ENCODE measurements at places on chromosomes 12 and 14.
A peak's percentile ranks its signal among the peaks of the same experiment; 100 is the strongest.

DNA sequence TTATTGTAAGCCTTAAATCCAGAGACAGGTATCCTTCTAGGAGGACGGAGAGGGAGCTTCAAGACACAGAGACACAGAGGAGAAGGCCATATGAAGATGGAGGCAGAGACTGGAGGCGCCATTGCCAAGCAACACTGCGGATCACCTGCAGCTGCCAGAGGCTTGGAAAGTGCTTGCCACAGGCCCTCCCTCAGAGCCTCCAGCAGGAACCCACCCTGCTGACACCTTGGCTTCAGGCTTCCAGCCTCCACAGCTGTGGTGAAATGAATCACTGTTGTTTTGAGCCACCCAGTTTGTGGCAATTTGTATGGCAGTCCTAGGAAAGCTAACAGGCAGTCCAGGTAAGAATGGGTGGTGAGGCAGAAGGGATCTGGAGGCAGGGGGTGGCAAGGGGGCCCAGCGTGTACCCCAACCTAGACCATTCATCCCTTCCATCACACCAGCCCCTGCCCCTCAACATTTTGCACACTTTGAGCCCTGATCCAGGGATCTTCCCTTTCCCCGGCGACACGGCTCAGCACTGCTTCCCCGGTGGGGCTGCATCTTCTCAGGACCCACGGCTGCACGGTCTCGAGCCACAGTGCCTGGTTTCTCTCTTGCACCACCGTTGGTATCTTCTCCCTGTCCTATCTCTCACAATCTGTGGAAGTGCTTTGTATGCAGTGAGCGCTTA, 22.3 kb upstream of the BCDIN3D start:
- DNase-seq, result no peak

DNA sequence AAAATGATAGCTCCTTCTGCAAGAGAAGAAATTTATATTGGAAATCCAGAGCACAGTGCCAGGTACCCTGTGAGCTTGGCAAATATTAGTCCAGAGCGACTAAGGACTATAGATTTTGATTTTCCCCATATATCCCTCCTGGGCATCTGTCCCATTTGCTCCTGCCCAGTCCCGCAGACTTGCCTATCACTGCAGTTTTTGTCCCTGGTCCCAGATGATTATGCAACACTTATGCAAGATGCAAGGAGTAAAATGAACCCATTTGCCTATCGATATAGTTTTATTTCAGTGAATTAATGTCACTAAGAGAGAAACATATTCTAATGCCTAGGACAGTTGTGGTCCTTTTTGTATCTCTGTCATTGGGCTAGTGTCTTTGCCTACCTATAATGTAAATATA, 215.9 kb upstream of the BMP4 start:
- peak; percentile 53 for DNase-seq

DNA sequence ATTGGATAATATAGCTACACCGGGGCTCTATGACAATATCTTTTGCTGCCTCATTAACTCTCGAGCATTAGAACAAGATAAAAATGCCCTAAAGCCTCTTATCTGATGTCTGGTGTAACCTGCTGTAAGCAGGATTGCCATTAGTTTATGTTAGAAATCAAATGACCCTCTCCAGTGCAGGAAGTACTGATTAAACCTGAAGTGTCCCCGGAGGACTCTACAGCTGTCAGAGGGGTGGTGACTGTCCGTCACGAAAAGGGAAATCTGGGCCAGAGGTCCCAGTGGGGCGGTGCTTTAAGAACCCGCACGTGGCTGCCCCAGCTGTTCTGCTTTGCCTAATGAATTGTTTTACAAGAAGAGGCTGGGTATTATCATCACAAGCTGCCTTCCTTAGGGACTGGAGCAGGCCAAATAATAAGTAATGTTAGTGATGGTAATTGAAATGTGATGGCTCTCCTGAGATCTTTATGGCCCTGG, 55.7 kb downstream of the LIN52 start:
- no peak for DNase-seq

DNA sequence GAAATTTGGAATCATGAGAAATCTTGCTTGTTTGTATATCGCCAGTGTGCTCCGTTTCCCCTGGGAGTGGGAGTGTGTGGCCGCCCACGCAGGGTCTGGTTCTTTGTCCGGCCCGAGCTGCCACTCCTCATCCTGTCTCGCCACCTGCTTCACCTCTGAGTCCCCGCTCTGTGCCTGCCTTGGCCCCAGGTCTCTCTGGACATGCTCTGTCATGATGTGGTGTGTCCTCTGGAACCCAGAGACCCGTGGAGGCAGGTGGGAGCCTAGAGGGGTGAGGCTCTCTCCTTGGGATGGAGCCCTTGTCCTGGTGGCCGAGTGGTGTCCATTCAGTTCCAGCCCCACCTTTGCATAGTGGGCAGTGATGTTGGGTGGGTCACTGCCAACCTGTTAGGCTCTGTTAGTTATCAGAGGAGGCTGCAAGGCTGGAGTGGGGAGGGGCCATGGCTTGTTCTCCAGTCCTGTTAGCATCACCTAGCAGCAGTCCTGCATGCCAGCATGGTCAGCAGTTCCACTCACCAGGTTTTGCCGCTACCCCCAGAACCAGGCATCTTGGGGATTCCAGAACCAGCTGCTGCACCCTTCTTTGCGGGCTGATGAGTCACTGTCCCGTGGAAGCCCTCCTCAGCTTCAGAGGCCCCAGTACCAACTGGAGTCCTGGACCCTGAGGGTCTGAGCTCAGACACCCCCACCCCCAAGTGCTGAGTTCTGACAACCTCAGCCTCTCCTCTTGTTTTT, 76.5 kb downstream of the EP400 start:
- no peak for DNase-seq

GRCh38 chr14:99950181-99950580, 115.0 kb upstream of the EVL start:
- DNase-seq, result no peak

DNA sequence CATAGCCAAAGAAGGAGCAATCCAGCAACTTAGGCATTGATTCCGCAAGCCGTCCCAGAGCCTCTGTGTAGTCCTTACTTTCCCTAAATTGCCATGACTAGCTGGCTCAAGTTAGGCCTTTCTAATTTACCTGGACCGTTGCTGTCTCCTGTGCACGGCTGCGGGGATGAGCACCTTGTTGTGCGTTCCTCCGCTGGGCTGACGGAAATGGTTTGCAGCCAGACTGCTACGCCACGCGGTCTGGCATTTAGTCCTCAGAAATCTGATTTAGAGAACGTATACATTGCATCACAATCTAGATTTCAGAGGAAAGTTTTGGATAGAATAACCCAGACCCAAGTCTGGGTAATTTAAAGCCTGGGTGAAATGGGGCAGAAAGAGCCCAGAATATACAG, 133.2 kb upstream of the ARHGAP5 start:
- DNase-seq, result no peak

DNA sequence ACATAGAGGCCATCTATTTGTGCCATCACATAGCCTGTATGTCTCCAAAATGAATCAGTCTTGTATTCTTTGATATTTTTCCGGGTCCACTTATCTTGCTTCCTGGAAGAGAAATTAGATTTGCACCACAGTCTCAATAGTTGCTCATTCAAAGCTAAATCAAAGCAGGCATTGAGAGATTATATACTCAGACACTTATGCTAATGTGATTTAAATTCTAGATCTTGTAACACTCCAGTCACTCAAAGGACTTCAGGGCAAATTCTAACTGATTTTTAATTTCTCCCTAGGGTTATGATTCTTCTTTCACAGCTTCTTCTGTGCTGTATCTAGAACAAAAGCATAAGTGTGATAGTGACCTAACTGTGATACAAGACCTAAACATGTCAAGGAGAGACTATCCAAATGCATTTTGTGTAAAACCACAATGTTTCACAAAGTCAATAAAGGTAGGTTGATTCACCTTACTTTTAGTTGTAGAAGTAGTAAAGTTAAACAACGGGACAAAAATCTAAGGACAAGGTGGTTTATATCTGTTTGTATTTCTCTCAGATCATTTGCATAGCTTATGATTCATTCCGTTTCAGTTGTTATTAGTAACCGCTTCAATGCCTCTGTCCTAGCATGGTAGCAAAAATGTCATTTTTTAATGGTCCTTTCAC, 26.8 kb downstream of the PLBD1 start:
- no peak for DNase-seq

GRCh38 chr12:9648701-9649531, 20.6 kb upstream of the CLEC2D start:
- no peak for DNase-seq

GRCh38 chr12:55250944-55251343, 6.5 kb downstream of the OR6C74 start:
- DNase-seq, result no peak

DNA sequence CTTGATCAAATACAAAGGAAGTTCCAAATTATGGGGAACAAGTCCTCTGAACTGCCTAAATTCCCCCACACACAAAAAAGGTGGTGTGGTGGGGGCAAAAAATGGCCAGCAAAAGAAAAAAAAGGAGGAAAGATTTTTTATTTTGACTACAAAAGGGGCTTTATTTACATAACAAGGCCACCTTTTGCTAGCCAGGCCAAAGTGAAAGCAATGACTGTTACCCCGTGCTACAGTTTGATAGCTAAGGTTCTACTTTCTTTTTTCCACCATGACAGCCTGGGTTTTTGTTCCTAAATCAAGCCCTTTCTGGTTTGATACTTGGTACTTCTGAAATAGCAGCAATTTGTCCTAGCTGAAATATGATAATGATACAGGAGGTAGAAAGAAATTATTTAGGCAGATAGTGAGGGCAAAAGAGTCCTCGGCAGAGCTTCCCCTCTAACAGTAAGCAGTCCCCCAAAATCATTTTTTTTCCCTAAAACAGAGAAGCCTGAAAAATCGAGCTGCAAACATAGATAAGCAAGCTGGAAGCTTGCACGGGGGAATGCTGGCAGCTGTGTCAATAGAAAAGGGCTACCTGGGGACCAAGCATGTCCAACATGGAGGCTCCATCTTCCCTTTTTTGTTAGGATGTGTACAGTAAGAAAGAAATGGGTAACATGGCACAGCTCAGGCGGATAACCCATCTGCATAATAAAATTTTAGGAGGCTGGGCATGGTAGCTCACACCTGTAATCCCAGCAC, 8.9 kb upstream of the B4GALNT1 start:
- no peak for DNase-seq

- no peak for DNase-seq
Observed at GRCh38 chr14:87097015-87097414, 896.0 kb downstream of the GALC start.

DNA sequence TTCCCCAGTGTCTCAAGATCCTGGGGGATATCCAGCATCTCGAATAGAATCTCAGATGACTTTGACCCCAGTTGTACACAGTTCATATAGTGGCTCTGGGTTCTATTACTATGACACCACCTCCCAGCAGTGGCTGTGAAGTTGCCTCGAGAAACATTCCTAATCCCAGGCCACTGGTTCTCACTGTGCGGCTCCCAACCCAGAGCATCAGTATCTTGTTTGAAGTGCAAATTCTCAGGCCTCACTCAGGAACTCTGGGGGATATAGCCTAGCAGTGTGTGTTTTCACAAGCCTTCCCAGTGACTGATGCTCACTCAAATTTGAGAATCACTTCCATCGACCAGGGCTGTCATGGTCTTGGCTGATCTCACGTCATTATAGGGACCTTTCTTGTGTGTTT, 69.3 kb upstream of the IGF1 start:
- no peak for DNase-seq

DNA sequence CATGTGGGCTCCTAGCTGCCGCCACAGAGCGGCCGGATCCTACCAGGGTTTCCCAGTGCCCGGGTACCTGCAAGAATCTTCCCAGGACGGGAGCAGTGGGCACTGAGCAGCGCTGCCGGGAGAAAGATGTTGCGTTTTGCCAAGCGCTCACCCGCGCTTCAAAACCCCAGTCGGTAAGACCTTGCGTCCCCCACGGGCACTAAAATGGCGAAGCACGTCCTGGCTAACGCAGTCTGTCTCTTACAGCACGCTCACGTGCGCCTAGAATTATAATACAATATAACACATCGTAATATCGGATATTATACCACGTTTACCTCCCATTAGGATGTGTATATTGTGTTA, 35.1 kb upstream of the TBX5 start:
- DNase-seq, result no peak

DNA sequence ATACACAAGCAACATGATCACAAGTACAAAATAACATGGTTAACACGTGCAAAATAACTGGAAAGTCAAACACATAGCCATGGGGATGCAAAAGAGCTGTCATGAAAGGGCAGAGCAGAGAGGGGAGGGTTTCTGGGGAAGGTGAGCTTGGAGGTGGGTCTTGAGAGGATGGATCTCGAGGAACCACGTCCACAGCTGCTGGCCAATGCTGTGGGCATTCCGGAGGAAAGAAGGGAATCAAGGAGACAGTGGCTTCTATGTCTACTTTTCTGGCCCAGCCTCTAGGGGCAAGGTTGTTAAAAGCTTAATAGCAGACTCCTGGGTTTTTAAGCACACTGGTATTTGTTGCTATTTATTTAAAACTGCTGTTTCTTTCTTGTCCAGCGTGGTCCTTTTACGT, 8.4 kb upstream of the MYH7 start:
- DNase-seq, result no peak

DNA sequence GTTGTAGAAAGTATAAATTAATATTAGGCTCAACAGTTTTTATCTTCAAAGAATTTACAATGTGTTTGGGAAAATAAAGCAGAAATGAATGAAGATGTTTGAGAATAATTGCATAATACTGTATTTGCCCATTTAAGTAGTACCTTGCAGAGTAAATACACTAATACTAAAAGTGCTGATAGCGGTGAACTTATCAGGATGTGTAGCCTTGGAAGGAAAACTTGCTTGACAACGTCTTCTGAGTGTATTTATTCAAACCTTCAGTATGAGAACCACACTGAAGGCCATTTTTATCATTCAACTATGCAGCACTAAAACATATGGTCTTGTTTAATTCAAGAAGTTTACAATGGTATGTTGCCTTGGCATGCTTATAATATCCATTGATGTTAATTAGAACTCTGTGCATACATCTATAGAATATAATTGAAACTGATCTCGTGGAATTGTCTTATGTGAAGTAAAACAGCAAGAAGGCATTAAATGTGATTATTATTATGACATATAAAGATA, 41.3 kb downstream of the MSRB3 start:
- no peak for DNase-seq

GRCh38 chr12:103832048-103832997, 8.7 kb downstream of the NT5DC3 start:
- DNase-seq, result no peak

GRCh38 chr12:46777587-46777986, 48.2 kb downstream of the SLC38A4 start:
- DNase-seq, result no peak
